ENCODE measurements at places on chromosomes 4 and X. TPM values are rescaled to one million over a fixed set of nuclear protein-coding genes. Genes with fewer than 3 reads are reported as not detected.

The RNF128 gene
- not detected for total RNA-seq

The SSX3 gene
- total RNA-seq: not detected

The UNC5C gene
- not detected for total RNA-seq

The TSPAN7 gene
- 0.73 TPM for total RNA-seq

The CABS1 gene
- total RNA-seq: not detected

The SYN1 gene
- 0.70 TPM for total RNA-seq

The ENPEP gene
- total RNA-seq: not detected

The SMIM14 gene
- 17.2 TPM for total RNA-seq

The CSAG3 gene
- not detected for total RNA-seq

The C4orf50 gene
- total RNA-seq: 0.54 TPM

The GRIA3 gene
- not detected for total RNA-seq

The PCDH10 gene
- total RNA-seq: not detected

The HTRA3 gene
- total RNA-seq: not detected

Data from T-cell (primary cell).